Activated CD8-positive, alpha-beta memory T cell treated with anti-CD3 and anti-CD28 coated beads, Interleukin-2, amount 10 ng/mL, durations not matched to agents 7 days and 5 days (primary cell): ENCODE measurements at places on chromosomes 5 and 9.

DNA sequence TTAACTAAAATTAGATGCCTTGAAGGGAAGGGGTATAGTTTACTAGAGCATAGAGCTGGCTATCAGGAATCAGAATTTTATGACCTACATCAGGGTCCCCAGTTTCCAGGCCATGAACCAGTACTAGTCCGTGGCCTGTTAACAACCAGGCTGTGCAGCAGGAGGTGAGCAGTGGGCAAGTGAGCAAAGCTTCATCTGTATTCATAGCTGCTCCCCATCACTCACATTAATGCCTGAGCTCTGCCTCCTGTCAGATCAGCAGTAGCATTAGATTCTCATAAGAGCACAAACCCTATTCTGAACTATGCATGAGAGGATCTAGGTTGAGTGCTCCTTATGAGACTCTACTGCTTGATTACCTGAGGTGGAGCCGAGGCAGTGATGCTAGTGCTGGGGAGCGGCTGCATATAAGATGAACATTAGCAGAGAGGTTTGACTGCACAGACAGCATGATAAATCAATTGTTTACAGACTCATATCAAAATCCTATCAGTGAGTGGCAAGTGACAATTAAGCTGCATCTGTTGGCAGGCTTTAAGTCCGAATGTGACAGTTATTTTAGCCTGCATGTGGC lies 44.6 kb downstream of the TAF11L14 start:
- DNase-seq = no peak

DNA sequence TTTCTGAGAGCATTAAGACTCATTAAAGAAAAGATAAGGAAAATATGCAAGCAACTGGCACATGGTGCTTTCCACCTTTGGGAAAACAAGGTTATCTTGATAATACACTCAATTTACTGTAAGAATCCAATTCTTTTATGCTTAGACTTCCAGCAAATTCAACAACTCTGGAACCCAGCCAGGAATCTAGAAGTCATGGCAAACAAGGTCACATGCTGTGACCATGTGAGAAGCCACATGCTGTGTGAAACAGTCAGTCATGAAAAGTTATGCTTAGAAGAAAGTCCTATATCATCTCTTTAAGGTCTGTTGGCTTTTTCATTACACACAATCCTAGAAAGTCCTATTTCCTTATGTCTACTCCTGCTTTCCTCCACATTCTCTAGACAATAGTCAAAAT lies 581.8 kb upstream of the C9orf72 start:
- no peak for DNase-seq

GRCh38 chr9:112755016-112755427 lies 4.5 kb downstream of the SNX30 start:
- no peak for DNase-seq

DNA sequence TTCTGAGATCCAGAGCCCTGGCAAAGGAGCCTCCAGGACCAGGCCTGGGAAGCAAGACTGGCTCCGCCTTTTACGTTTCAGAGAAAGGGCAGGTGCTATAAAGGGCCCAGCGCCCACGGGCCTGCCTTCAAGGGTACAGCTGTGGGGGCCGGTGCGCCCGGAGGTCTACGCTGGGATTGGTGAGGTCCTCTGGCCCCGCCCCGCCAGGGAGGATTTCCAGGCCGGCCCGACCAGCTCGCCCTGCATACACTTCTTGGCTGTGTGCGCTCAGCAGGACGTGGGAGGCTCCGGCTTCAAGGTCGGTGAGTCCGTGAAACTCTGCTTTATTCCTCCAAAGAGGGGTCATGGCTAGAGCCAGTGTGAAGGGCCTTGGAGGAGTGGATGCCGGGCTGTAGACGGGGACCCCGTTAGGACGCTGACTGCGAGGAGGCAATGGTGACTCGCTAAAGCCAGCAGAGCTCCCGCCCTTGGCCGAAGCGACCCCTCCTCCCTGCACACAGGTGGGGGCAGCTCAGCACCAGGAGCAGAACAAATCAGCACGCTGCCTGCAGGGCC lies at the start of gene CKMT2:
TSS of gene CKMT2 (plus strand) at position 243 of the 555 bp plus-strand sequence. CDS start 17,811 bp downstream, outside the sequence.
- no peak for DNase-seq

DNA sequence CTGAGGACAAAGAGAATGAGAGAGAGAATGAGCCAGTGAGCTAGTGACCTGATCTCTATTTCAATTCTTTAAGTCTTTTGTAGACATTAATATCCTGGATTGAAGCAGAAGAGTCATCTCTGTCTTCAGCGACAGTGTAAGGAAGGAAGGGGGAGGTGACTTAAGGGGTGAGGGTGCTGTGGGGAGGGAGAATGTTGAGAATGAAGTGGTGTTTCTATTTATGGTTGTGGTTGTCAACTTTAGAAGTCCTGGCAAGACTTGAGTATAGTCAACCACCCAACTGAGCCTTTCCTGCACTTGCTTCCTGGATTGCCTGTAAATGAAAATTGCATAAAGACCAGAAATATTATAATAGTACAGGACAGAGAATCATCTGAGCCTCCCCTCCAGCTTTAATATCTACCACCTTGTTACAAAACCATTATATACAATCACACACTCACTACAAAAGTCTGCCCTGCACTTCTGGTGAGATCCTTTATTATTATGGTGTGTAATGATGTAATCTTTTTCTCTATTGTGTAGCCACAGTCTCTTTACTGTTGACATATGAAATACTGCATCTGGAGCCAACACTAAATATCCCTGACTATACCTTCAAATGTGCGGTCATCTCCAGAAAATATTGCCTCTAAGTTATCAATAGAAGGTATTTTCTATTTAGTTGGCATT lies 91.7 kb downstream of the NTRK2 start:
- DNase-seq = peak; percentile 56

DNA sequence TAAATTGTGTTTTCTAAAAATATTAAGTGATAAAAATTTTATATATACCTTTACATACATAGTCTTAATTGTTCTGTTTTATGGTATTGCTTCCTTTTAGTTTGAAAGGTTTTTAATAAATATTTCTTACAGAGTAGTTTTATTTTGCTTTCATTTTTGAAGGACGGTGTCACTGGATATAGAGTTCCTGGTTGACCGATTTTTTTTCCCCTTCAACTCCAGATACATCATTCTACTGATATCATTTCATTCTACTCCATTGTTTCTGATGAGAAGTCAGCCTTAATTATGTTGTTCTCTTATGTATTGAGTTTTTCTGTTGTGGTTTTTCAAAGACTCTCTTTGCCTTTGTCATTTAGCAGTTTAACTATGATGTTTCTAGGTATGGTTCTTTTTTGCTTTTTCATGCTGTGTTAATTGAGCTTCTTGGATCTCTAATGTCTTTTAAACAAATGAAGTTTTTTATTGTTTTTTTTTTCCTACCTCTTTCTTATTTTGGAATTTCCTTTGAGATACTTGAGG lies 30.4 kb downstream of the MTREX start:
- no peak for DNase-seq

DNA sequence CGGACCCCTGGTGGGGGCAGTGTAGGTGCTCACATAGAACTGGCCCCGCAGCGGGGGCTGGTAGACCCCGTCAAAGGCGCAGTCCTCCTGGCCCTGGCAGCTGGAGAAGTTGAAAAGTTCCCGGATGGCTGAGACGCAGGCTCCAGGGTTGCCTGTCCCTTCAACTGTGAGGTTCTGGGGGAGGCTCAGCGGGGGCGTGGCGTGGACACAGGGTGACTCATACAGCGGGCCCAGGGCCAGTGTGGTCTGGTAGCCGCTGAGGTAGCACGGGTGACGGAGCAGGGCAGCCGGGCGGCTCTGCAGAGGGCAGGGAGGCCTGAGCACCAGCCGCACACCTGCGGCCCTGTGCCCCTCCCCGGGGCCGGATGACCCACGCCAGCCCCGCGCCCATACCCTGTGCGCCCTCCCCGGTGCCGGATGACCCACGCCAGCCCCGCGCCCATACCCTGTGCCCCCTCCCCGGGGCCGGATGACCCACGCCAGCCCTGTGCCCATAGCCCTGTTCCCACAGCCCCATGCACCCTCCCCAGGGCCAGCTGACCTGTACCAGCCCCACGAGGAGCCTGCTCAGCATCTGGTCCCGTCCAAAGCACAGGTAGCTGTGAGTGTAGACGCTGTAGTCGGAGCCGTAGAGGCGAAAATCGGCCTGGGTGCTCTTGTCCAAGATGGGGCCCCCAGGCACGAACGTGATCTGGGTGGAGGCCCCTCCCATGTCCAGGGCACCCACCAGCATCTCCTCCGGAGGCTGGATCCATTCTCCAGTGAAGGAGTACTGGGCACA lies 5.0 kb downstream of the ENTPD8 start:
- DNase-seq = no peak

- DNase-seq = no peak
Measured at GRCh38 chr5:54083245-54083644, 227.1 kb downstream of the ARL15 start.

- DNase-seq = peak; percentile 56
Measured at GRCh38 chr5:177372034-177372896, 12.0 kb upstream of the SLC34A1 start.

DNA sequence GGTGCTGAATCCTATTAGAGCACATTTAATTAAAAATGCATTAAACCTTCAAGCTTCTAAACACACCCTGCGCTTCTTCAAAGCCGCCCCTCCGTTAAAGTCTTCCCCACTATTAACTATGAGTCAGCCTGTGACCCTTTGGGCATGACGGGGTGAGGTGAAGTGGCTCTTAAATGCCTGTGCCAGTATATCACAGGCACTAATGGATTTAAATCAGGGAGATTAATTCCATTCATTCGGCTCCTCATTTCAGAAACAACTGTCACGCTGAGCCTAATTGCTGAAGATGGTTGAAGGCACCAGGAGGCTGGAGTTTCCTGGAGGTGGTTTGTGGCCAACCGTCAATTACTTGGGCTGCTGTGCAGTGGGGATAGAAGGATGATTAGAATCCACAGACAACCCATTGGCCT lies 192.6 kb upstream of the MSX2 start:
- no peak for DNase-seq

DNA sequence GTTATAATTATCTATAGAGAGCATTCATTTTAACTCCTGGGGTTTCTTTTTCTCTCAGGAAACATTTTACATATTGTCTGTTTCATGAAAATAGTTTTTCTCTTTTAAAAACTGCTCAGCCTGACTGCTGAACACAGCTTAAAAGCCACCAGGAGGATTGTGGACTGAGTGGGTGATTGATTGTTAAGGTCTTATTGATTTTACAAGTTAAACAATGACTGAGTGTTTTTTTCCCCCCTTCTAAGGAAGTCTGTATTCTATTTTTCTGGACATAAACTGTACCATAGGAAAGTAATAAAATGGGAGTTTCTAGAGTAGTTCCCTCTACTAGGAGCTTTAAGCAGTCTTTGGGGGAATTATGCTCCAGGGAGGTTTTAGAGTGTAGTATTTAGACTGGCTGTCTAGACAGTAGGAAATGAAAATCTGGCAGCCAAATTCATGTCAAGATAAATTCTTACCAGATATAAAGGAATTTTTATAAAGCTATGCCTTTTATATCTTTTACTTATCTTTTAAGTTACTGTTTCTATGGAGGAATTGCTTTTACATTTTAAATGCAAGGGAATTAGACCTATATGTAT lies 463.9 kb downstream of the PRR16 start:
- DNase-seq = no peak
